ENCODE measurements at places on chromosomes 5 and 9. TPM values are rescaled to one million over a fixed set of nuclear protein-coding genes. Genes with fewer than 3 reads are reported as not detected.

DNA sequence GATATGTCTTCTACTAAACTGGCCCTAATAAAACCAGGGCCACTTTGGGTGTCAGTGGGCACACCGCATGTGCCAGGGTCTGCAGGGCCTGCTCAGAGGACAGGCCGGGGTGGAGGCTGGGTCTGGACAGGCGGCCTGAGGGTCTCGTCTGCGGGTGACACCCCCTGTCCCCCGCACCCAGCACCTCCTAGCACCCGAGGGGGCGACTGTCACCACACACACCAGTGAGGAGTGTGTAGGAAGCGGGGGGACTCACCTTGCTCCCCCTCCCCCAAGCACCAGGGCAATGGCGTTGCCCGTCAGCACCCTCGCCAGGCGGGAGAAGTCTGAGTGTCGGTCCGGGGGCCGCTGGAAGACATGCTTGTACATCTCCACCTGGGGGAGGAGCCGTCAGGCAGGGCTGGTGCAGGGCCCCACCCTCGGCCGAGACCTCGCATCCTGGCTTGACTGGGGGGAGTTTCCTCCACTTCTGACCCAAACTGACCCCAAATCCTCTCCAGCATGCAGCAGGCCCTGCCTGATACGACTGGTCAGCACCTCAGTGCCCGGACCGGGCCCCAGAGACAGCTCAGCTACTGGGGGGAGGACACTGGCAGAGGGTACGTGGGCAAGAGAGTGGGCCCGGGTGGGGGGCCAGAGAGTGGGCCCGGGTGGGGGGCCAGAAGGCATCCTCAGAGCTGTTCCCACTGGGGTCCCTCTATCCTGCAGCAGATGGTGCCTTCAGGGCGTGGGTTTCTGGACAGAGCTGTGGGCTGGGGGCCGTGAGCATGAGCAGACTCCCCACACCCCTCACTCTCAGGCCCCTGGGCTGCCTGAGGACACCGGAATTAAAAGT lies 18.9 kb upstream of the NSMF start:
- no peaks in the 10 kb centered on the region for H3K36me3 ChIP-seq
- no peaks in the 10 kb centered on the region for H3K27me3 ChIP-seq
- no peaks in the 10 kb centered on the region for H3K4me1 ChIP-seq
- no peak overlapping the region for H3K27ac ChIP-seq

DNA sequence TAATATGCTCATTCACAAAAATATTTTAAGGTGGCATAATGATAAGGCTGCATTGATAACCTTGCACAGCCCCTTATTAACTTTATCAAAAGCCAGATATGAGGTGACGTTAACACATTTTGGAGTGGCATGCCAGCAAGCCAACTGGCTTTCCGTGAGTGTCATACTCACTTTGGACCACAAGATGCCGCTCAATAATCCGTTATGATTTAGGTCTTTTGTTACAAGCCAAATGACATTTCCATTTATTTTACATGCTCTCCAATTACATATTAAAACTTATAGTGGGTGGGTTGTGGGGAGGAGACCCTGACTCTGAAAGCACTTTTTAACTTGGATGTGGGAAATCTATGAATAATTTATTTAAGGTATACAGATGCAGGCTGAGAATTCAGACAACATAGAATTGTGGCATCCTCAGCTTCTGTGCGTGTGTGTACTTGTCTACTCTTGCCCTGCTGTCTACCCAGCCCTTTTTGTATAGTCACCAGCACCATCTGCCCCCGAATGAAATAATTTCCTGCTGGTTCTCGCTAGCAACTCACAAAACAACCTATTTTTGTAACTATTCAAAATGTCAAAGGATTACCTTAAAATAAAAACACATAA lies 305.1 kb downstream of the PSAT1 start:
- H3K27me3 ChIP-seq = peaks cover 3% of the 10 kb centered on the region
- peak; percentile 43 for DNase-seq
- no peaks in the 10 kb centered on the region for H3K36me3 ChIP-seq
- H3K27ac ChIP-seq = no peak overlapping the region
- H3K4me3 ChIP-seq = no peak overlapping the region

- DNase-seq = no peak
- H3K27me3 ChIP-seq = no peaks in the 10 kb centered on the region
- no peak overlapping the region for H3K4me3 ChIP-seq
- peaks cover 20% of the 10 kb centered on the region for H3K36me3 ChIP-seq
- H3K27ac ChIP-seq = peak overlapping the region; percentile 88
- H3K4me1 ChIP-seq = no peaks in the 10 kb centered on the region
These were observed 40.4 kb upstream of the SMU1 start for GRCh38 chr9:33116860-33117259.

TSPAN17 gene
- 42.6 TPM for total RNA-seq

DNA sequence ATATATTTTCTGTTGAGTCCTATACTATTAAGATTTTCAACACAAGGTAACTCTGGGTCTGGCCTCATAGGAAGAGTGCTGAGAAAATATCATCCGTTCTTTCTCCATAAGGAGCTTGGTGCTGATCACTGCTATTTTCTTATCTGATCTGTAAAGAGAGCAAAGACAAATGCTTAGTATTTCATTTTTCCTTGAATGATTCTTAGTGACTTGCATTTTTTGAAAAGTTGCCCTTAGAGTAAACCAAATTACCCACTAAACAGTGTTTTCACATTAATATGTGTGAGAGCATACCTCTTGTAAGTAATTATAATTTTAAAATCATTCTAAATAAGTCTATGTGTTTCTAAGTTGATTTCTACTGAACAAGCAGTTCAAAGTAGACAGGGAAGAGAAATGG lies 121.3 kb upstream of the CTSV start:
- DNase-seq = no peak
- H3K27ac ChIP-seq = peak overlapping the region; percentile 26
- H3K27me3 ChIP-seq = no peaks in the 10 kb centered on the region
- H3K4me3 ChIP-seq = no peak overlapping the region

- H3K27me3 ChIP-seq = no peaks in the 10 kb centered on the region
- H3K27ac ChIP-seq = no peak overlapping the region
- no peak overlapping the region for H3K4me3 ChIP-seq
- H3K4me1 ChIP-seq = no peaks in the 10 kb centered on the region
- DNase-seq = no peak
These were observed 11.1 kb downstream of the CSF1R start for GRCh38 chr5:150075233-150075632.

DNA sequence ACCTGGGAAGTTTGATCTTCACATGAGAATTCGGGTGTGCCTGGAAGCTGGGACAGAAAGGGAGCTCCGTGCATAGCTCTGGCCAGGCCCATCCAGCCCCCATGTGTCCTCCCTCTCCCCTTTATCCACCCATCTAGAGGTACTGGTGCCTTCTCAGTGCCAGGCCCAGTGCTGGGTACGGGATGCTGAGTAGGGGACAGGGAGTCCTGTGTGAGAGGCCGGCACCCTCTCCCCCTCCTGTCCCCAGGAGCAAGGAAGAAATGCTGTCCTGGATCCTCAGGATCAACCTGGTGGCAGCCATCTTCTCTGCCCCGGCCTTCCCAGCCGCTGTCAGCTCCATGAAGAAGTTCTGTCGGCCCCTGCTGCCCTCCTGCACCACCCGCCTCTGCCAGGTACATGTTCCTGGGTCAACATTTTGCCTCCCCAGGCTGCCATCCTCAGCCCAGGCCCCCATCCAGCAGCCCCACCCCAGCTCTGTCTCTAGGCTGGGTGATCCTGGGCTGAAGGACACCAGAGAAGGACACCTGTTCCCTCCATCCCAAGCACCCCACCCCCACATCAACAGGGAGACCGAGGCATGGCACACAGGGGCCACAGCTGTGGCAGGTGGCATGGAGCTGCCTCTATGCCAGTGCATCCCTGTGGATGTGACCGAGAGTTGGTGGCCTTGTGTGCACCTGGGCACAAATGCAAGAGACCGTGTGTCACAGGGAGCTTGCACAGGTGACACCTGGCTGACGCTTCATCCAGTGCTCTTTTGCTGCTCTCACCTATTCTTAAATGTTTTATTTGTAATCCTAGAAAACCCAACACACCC lies 43.0 kb downstream of the PSD2 start:
- H3K27me3 ChIP-seq = peaks cover 10% of the 10 kb centered on the region
- no peaks in the 10 kb centered on the region for H3K36me3 ChIP-seq
- H3K27ac ChIP-seq = no peak overlapping the region
- DNase-seq = no peak

GRCh38 chr9:93267091-93267541 lies 83.2 kb downstream of the WNK2 start:
- DNase-seq = no peak
- peaks cover 8% of the 10 kb centered on the region for H3K4me1 ChIP-seq
- H3K36me3 ChIP-seq = peaks cover 3% of the 10 kb centered on the region
- no peak overlapping the region for H3K4me3 ChIP-seq
- H3K27ac ChIP-seq = no peak overlapping the region
- H3K27me3 ChIP-seq = no peaks in the 10 kb centered on the region
